ENCODE measurements at places on chromosomes 3 and 15.

DNA sequence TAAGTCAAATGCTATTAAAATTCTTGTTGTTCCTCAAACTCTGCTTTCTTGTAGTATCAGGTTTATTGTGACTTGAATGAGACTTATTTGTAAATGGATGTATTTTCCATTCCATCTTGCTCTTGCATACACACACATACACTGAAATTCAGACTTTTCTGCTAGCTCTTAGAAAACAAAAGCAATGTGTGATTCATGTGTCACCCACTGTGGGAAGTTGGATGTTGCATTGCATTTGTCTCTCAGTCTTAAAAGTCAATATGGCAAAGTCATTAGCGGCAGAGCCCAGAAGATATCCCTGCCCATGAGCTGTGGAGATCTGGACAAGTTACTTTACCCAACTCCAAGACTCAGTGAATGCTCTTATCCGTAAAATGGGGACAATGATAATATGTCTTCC, 357.2 kb upstream of the TPRG1 start:
- no peak for DNase-seq

- DNase-seq = no peak
Measured at GRCh38 chr3:33030802-33031201, 66.1 kb downstream of the GLB1 start.

DNA sequence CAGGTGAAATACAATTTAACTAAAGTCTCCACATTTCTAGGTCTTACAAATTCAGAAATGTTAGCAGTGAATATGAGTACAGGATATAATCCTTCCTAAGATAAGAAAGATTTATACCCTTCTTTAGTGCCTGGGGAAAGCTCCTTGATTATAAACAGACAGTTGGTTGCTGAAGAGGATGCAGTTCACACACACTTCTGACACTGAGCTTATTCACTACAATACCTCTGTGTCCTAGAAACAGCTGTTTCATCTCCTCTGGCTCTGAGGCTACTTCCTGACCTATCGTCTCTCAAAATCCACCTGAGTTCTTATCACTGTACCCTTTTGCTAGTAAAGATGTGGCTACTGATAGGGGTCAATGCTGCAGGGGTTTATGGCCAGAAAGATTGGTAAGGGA, 57.1 kb downstream of the TP63 start:
- peak; percentile 3 for DNase-seq

DNA sequence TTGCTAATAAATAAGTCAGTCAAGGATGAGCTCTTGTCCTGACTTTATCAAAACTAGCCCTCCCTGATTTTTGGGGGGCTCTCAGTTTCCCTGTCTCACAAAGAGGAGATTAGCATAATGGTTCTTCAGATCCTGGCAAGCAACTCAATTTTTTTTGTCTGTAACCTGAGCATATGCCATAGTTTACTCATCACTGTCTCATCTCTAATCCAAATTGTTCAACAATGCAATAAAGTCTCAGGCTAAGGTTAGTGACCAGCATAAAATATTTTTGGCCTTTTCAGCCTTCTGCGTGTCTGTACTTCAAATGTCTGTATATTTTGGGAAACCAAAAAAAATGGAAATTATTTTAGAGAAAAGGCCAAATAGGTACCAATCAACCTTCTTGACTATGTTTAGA, 465.6 kb upstream of the TPRG1 start:
- DNase-seq = peak; percentile 60

DNA sequence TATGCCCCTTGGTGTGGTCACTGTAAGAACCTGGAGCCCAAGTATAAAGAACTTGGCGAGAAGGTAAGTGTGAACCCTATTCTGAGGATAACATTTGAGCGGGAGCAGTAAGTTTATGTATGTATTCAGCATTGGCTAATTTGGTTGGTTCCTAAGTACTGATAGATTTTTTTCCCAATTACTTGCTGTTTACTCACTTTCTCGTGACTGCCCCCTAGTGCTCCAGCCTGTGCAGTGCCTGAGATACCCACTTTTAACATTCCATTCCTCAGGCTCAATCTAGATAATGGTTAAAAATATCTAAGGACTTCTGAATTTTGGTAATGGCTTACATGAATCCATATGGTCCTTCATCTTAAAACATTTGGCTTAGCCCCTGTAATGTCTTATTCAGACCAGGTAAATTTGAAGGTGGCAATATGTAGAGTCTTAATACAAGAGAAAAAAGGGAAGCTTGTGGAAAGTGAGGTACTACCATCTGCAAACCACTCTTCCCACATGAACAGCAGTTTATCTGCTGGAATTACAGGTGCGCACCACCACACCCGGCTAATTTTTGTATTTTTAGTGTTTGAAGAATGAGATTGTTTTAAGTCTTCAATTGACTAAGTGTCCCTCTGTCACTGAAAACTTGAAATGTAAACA, 7.1 kb downstream of the ELL3 start:
- DNase-seq = peak; percentile 65

GRCh38 chr15:69085325-69086081, 71.0 kb downstream of the NOX5 start:
- no peak for DNase-seq

GRCh38 chr3:133820129-133820528, 14.5 kb downstream of the SRPRB start:
- DNase-seq = no peak

DNA sequence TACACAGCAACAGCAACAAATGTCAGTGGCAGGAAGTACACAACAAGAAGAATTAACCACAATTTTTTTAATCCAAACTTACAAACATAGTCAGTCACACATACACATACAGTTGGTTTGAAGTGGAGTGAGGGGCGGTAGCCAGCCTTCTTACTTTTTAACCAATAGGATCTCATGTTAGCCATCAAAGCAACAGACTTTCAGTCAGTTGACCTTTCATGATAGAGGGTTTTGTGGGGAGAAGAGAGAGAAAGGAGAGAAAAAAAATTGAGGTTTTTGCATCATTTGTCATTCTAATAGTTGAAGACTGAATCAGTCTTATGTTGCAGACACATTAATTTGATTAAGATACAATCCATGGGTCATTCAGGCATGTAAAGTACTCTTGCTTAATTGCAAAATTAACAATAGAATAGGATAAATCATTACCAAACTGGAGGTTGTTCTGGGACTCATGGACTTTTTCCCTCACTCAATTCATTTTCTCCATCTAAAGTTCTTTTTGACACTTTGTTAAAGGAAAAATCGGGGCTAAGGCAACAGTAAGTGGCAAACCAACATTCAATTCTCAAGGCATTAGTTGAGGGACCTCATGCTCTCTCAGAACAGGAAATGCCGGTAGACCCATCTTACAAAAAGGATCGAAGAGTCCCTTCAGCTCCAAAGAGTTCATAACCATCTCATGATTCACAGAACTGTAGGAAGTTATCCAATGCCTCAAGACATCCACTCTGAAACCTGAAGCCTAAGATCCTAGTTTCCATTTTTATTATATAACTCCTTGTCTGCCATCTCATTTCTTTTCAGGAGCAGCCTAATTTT, 159.5 kb upstream of the LPP start:
- DNase-seq = peak; percentile 56

GRCh38 chr3:109325657-109326056, 9.3 kb upstream of the DPPA2 start:
- no peak for DNase-seq
